ENCODE measurements at places on chromosomes 3 and 15. TPM values are rescaled to one million over a fixed set of nuclear protein-coding genes. Genes with fewer than 3 reads are reported as not detected.

DNA sequence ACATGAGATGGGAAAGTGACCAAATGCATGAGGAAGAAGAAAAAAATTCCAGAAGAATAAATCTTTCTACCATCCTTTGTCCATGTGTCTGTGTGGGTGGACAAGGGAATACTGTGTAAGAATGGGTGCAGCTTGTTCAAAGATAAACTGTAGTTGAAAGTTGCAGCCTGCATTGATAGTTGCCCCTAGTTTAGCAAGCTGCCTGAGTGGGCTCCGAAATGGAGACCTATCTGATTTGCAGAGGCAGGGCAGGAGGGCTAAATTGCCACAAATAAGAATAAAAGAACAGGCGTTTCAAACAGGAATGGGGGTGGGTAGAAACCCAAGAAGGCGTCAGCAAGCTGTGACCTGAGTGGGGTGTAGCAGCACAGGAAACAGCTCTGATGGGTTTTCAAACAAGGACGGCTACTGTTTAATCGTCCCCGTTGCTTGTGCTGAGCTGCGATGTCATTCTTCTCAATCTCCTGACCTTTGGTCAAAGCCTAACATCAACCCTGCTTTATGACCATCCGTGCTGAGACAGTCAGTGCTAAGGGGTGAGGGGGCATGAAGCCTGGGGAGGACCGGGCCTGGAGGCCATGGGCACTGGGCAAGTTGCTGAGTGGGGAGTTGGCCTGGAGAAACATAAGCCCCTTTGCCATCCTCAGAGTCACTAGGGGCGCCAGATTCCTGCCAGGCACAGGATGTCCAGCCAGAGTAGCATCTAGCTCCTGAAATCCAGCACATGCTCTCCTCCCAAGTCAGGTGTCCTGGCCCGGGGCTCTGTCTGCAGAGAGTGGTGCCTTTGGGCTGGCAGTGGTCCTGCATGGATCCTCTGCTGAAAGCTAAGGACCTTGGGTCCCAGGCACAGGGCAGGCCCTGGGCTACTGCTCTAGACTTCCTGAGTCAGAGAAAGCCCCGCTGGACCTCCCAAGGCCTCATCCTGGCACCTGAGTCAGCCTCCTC is 19.2 kb upstream of the C15orf39 start:
- DNase-seq: no peak
- no peak overlapping the region for H3K27ac ChIP-seq
- H3K36me3 ChIP-seq: no peaks in the 10 kb centered on the region
- peaks cover 6% of the 10 kb centered on the region for H3K4me1 ChIP-seq

DNA sequence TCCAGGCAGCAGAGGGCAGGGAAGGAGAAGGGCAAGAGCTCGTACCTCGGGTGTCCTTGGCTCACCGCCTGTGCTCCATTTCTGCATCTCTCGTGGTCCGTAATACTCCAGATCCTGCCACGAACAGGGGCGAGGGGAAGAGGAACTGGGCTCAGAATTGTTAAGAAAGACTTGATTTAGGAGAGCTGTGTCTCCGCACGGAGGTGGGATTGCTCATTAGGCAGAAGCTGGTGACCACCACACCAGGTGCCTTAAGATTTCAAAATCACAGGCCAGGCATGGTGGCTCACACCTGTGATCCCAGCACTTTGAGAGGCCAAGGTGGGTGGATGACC is 37.2 kb upstream of the BDH1 start:
- H3K4me3 ChIP-seq: no peak overlapping the region
- H3K27ac ChIP-seq: peak overlapping the region; percentile 51
- H3K27me3 ChIP-seq: no peaks in the 10 kb centered on the region

GRCh38 chr3:40615110-40615915 is 90.6 kb downstream of the ZNF621 start:
- peaks cover 32% of the 10 kb centered on the region for H3K27me3 ChIP-seq
- DNase-seq: no peak
- no peaks in the 10 kb centered on the region for H3K4me1 ChIP-seq

GRCh38 chr3:160852856-160853255 is 96.8 kb downstream of the PPM1L start:
- H3K27ac ChIP-seq: no peak overlapping the region
- H3K4me3 ChIP-seq: no peak overlapping the region
- no peak for DNase-seq
- H3K27me3 ChIP-seq: peaks cover 1% of the 10 kb centered on the region
- H3K4me1 ChIP-seq: no peaks in the 10 kb centered on the region

- H3K4me1 ChIP-seq: peaks cover 18% of the 10 kb centered on the region
- DNase-seq: no peak
- H3K27me3 ChIP-seq: no peaks in the 10 kb centered on the region
- H3K4me3 ChIP-seq: no peak overlapping the region
- H3K27ac ChIP-seq: no peak overlapping the region
These were observed 3.2 kb downstream of the TNNC1 start for GRCh38 chr3:52450489-52451236.

Gene KBTBD13
- total RNA-seq: not detected

Gene TGM4
- total RNA-seq: not detected

DNA sequence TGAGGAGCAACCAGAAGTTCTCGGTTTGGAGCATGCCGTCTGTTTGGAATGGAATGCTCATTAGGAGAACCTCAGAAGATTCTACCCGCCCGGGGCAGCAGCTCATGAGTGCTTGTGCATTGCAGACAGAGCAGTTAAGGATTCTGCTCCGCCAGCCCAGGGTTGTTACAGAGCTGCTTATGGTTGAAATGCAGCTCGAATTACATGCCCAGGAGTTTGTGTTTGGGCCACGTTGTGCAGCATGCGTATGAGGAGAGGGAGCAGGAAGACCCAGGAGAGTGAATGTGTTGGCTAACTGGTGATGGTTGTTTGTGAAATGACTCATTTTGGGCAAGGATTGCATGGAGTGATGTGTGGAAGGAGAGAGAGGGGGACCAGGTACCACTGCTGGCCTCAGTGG is 9.0 kb downstream of the FGD5 start:
- no peaks in the 10 kb centered on the region for H3K36me3 ChIP-seq
- peaks cover 11% of the 10 kb centered on the region for H3K27me3 ChIP-seq
- H3K27ac ChIP-seq: no peak overlapping the region
- H3K4me3 ChIP-seq: no peak overlapping the region
- DNase-seq: no peak

Gene IGF2BP2
- 0.54 TPM for total RNA-seq

- DNase-seq: no peak
- no peaks in the 10 kb centered on the region for H3K4me1 ChIP-seq
- H3K27ac ChIP-seq: no peak overlapping the region
These were observed 83.7 kb upstream of the COL6A6 start for GRCh38 chr3:130433306-130433705.

GRCh38 chr3:113276751-113277080 is 65.4 kb downstream of the BOC start:
- DNase-seq: no peak
- H3K4me1 ChIP-seq: peaks cover 5% of the 10 kb centered on the region
- no peaks in the 10 kb centered on the region for H3K27me3 ChIP-seq
- H3K36me3 ChIP-seq: no peaks in the 10 kb centered on the region
- H3K4me3 ChIP-seq: no peak overlapping the region

- H3K27me3 ChIP-seq: no peaks in the 10 kb centered on the region
- H3K27ac ChIP-seq: no peak overlapping the region
- no peak overlapping the region for H3K4me3 ChIP-seq
These were observed 302.8 kb downstream of the NLGN1 start for GRCh38 chr3:173700336-173700735.

Gene CTXND1
- total RNA-seq: not detected

DNA sequence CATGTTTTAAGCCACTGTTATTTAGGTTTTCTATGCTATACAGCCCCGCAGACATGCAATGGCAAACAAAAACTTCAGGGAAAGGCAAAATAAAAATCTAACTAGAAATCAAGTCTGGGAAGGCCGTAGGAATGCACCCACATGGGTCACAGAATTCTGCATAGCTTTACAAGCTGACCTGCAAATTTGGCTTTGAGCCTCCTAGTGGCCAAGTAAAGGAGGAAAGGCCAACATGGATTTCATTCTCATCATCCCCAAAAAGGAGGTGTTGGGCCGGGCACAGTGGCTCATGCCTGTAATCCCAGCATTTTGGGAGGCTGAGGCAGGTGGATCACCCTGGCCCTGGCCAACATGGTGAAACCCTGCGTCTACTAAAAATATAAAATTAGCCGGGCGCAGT is 124.3 kb downstream of the FBLN2 start:
- H3K4me3 ChIP-seq: no peak overlapping the region
- H3K4me1 ChIP-seq: no peaks in the 10 kb centered on the region
- DNase-seq: no peak
- no peak overlapping the region for H3K27ac ChIP-seq

Gene DZIP1L
- not detected for total RNA-seq

Gene DIPK2A
- 15.5 TPM for total RNA-seq

DNA sequence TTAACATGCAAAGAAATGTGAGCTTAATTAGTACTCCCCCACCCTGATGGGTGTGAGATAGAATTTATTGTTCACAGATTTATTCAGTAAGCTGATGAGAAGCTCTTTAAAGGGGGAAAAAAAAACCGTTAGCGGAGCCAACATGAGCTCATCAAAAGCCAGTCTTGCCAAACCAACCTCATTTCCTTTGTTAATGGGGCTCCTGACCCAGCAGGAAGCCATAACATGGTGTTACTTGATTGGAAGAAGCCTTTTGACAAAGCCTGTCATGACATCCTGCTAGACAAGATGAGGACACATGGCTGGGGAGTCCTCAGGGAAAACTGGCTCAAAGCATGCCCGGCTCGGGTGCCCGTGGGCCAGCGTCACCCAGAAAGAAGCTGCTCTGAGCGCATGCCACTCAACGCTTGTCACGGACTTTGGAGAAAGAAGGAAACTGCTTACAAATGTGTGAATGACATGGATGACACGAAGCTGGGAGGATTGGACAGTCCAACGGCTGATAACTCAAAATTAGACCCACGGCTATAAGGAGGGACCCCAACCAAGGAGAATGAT is 64.6 kb downstream of the SLCO2A1 start:
- no peak for DNase-seq
- H3K27ac ChIP-seq: no peak overlapping the region

GRCh38 chr3:128036119-128036518 is 16.1 kb upstream of the SEC61A1 start:
- H3K4me1 ChIP-seq: no peaks in the 10 kb centered on the region
- peaks cover 4% of the 10 kb centered on the region for H3K27me3 ChIP-seq
- H3K27ac ChIP-seq: no peak overlapping the region
- no peak for DNase-seq

- H3K36me3 ChIP-seq: peaks cover 16% of the 10 kb centered on the region
- no peak for DNase-seq
- H3K4me1 ChIP-seq: peaks cover 27% of the 10 kb centered on the region
- H3K4me3 ChIP-seq: no peak overlapping the region
- H3K27ac ChIP-seq: no peak overlapping the region
These were observed 1.5 kb upstream of the AMIGO3 start for GRCh38 chr3:49720855-49721595.

- no peak overlapping the region for H3K4me3 ChIP-seq
- no peaks in the 10 kb centered on the region for H3K27me3 ChIP-seq
- no peak overlapping the region for H3K27ac ChIP-seq
- no peaks in the 10 kb centered on the region for H3K4me1 ChIP-seq
- DNase-seq: no peak
- no peaks in the 10 kb centered on the region for H3K36me3 ChIP-seq
These were observed 1043.5 kb upstream of the ALCAM start for GRCh38 chr3:104323226-104323625.

GRCh38 chr3:151305775-151306151 is 10.9 kb downstream of the GPR87 start:
- H3K4me3 ChIP-seq: peak overlapping the region; percentile 40
- no peak for DNase-seq
- peak overlapping the region; percentile 69 for H3K27ac ChIP-seq
- peaks cover 76% of the 10 kb centered on the region for H3K4me1 ChIP-seq
- peaks cover 11% of the 10 kb centered on the region for H3K27me3 ChIP-seq

DNA sequence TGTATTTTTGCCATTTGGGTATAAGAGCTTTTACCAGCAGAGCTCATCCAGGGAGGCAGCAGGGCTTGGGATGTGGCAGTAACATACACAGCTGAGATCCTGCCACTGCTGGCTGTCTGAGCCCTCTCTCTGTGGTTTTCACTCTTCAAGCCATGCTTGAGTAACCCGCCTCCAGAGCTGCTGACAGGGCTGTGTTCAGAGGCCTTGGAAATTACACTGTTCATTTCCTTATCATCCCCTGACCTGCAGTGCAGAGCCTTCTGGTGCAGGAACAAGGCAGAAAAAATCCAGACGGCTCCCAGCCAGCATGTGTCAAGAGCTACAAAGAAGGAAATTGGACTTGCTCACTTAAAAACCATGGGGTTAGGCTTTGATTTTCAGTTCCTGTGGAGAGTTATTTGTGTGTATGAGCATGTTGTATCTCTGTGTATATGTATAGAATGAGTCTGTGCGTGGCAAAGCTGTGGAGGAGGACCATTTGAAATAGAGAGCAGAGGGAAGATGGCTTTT is 47.0 kb downstream of the ZNF609 start:
- peak; percentile 70 for DNase-seq
- peaks cover 11% of the 10 kb centered on the region for H3K36me3 ChIP-seq
- no peaks in the 10 kb centered on the region for H3K27me3 ChIP-seq
- H3K27ac ChIP-seq: peak overlapping the region; percentile 81

Gene MGLL
- total RNA-seq: 0.50 TPM

DNA sequence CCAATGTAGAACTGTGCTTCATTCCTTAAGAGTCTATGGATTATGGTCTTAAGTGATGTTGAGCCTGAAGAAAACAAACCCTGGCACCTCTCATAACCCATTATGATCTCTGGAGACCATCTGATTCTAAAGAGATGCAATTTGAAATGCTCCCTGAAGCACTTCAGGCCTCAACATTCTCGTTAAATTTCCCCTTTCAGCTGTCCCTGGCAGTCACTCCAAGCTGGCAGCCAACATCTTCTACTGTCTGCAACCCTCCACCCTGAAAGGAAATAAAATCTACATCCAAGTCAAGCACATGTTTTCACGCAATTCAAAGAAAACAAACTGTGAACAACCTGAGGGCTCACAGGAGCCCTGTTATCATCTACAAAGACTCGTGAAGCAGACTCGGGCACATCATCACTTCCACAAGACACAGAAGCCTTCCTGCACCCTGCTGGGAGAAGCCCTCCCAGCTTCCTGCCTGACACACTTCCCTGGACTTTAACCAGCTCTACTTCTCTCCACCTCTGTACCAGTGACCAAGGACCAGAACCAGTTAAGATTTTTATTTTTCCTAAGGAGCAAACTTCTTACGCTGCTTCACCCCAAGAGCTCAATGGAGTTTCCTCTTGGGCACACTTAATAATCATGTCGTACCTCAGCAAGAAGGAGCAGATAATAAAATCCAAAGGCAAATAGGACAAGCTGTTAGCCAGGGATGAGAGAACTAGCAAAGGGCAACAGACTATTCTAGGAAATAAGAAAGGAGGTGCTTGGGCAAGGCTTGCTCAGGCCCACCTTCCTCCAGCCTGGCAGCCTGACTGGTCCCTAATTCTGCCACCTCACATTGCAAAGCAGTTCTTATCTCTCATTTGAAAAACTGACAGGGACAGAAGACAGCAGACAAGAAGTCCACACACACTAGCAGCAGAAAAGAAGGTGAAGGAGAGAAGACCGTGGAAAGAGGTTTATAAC is 67.1 kb downstream of the MAGI1 start:
- peaks cover 9% of the 10 kb centered on the region for H3K27me3 ChIP-seq
- H3K4me3 ChIP-seq: no peak overlapping the region
- no peaks in the 10 kb centered on the region for H3K36me3 ChIP-seq
- no peak overlapping the region for H3K27ac ChIP-seq

DNA sequence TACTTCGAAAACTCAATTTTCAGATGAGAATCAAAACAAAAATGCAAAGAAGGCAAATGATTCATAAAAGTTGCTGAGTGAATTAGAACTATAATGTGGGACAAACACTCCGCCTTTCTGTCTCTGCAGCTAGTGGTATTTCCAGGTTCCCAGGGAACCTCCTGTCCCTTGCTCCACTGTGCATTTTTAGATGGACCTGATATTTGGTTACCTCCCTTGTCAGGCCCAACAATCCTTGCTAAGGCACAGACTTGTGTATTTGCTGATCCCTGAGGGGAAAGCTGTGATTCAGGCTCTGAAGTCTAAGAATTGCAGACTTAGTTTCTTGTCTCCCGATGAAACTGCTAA is 162.7 kb downstream of the LPP start:
- H3K36me3 ChIP-seq: peaks cover 6% of the 10 kb centered on the region
- H3K27me3 ChIP-seq: peaks cover 3% of the 10 kb centered on the region
- peaks cover 29% of the 10 kb centered on the region for H3K4me1 ChIP-seq
- peak overlapping the region; percentile 39 for H3K27ac ChIP-seq

Measured in activated CD4-positive, alpha-beta T cell treated with anti-CD3 and anti-CD28 coated beads for 36 hours (primary cell).